ENCODE measurements at places on chromosomes 16 and 17. TPM values are rescaled to one million over a fixed set of nuclear protein-coding genes. Genes with fewer than 3 reads are reported as not detected.
A peak's percentile ranks its signal among the peaks of the same experiment; 100 is the strongest.

DNA sequence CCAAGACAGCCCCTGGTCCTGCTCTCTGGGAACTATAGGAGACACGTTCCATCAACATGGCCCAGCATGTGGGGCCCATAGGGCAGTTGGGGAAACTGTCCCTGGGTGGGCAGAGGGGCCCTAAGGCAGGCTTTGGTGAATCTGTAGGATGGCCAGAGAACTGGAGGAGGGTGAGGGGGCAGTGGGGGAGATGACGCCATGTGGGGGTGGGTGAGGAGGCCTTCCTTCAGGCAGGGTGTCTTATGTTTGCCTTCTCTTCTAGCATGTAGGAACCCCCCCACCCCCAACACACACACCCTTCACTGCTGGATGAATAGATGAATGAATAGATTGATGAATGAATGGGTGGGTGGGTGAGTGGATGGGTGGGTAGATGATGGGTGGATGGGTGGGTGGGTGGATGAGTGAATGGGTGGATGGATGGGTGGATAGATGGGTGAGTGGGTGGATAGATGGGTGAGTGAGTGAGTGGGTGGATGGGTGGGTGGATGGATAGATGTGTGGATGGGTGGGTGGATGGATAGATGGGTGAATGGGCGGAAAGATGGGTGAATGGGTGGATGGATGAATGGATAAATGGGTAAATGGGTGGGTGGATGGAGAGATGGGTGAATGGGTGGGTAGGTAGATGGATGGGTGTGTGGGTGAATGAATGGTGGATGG, 2.5 kb upstream of the CBFA2T3 start:
- H3K36me3 ChIP-seq, result no peaks in the 10 kb centered on the region
- no peak overlapping the region for H3K4me3 ChIP-seq
- no peak for DNase-seq
- H3K4me1 ChIP-seq, result no peaks in the 10 kb centered on the region

GRCh38 chr16:88405216-88406060, 22.7 kb downstream of the ZNF469 start:
- DNase-seq, result no peak
- H3K27ac ChIP-seq, result no peak overlapping the region
- H3K27me3 ChIP-seq, result no peaks in the 10 kb centered on the region
- H3K4me1 ChIP-seq, result peaks cover 5% of the 10 kb centered on the region

DNA sequence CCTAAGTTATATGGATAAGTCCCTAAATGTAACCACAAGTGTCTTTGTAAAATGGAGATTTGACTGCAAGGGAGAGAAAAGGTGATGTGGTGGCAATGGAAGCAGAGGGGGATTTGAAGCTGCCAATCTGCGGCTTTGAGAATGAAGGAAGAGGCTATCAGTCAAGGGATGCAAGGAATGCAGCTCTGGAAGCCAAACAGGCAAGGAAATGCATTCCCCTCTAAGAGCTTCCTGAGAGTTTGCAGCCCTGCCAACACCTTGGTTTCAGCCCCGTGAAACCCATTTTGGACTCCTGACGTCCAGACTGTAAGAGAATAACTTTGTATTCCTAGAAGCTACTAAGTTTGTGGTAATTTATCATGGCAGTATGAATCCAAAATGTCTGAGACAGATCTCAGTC, 167.3 kb upstream of the MPHOSPH6 start:
- H3K4me1 ChIP-seq, result no peaks in the 10 kb centered on the region
- no peak for DNase-seq
- no peak overlapping the region for H3K4me3 ChIP-seq
- peaks cover 16% of the 10 kb centered on the region for H3K27me3 ChIP-seq
- no peaks in the 10 kb centered on the region for H3K36me3 ChIP-seq
- no peak overlapping the region for H3K27ac ChIP-seq

GRCh38 chr17:57892820-57893595, 43.2 kb upstream of the MRPS23 start:
- H3K27me3 ChIP-seq, result no peaks in the 10 kb centered on the region
- H3K4me3 ChIP-seq, result peak overlapping the region; percentile 40
- H3K27ac ChIP-seq, result peak overlapping the region; percentile 82
- peaks cover 87% of the 10 kb centered on the region for H3K4me1 ChIP-seq
- H3K36me3 ChIP-seq, result no peaks in the 10 kb centered on the region

DNA sequence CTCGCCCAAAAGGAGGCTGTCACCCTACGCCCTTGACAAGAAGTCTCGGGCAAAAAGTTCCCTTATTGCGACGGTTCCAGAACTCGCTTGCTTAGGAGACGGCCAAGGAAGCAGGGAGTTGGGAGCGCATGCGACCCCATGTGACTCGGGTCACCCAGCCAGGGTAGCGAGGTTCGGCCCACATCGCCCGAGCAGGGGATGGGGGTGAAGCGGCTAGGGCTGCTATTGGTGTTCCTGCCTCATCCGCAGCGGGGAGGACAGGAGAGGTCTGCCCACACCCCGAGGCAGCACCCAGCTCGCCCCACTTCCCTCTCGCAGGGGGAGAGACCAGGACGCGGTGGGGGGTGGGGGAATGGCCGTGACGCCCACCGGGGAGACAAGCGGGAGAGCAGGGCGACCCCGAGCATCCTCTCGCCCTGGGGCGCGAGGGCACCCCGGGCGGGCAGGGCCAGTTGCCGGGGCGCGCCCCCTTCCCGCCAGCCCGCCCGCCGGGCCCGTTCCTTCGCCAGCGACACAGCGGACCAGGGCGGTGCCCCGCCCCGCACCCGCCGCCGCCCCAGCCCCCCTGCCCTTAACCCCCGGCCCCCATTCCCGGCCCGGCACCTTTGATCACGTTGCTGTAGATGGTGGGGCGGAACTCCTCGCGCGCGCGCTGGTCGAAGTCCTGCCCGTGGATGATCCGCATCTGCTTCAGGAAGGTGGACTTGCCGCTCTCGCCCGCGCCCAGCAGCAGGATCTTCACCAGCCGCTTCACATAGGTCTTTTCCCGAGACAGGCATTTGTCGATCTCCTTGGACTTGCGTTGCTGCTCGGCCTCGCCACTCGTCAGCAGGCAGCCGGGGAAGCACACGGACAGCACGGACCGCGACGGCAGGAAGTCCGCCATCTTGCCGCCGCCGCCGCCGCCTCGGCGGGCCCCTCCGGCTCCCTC, 567 bp downstream of the GNA13 start:
- H3K4me3 ChIP-seq, result peak overlapping the region; percentile 87
- H3K27me3 ChIP-seq, result no peaks in the 10 kb centered on the region
- peaks cover 23% of the 10 kb centered on the region for H3K4me1 ChIP-seq
- peaks cover 12% of the 10 kb centered on the region for H3K36me3 ChIP-seq
- H3K27ac ChIP-seq, result peak overlapping the region; percentile 89

DNA sequence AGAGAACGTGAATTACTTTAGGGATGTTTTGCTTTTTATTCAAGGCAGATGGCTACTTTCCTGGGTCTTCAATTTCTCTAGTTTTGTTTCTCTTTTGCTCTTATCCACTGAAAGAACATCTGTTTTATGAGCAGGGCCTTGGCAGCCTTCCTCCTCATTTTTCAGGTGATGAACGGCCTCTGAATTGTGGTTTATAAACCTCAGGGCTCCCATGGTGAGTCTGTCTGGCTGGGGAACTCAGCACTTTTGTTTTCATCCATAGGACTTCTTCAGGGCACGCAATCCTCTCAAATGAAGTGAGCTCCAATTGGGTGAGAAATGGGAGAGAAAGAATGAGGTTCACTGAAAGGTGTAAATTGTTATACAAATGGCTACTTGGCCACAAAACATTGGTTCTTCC, 186.4 kb upstream of the ERCC4 start:
- no peaks in the 10 kb centered on the region for H3K36me3 ChIP-seq
- no peak overlapping the region for H3K27ac ChIP-seq
- H3K4me1 ChIP-seq, result no peaks in the 10 kb centered on the region
- no peak overlapping the region for H3K4me3 ChIP-seq

MARVELD3 gene
- total RNA-seq, result 20.9 TPM

DNA sequence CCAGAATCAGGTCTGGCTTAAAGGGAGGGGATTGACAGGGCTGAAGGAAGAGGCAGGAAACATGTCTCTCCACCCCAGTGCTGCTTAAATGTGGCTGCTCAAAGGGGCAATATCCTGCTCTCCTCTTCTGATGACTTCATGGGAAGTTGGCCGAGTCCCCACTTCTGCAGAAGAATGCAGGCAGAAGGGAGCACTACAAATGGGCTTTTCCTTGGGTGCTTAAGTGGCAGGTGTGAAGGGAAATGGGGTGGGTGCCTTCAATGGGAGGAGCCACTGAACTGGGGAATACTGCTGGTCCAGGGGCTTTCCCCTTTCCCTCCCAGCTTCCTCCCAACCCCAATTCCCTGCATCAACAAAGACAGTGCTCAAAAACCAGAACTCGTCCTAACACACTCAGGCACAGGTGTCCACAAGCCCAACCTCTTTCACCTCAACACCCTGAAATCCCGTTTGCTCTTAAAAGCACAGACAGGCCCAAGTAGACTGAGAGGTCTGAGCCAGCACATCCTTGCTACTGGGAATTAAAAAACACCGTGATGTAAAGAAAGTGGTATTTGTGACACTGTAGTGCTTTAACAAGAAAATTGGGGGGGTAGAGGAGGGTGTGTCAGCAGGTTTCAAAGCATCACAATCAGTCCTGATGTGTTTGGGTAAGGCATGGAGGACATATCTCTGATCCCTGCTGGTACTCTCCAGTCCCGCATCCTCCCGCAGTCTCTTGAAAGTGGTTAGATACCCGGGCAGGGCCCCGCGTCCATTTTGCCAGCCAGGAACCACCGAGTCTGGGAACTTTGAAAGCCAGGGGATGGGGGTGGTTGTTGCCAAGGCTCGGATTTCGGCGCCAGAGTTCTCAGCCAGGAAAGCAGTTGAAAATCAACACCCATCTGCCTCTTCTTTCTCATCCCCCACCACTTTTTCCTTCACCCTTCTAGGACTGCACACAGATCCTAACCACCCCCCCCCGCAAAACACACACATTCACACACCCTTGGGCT, 1.6 kb downstream of the CA10 start:
- no peak overlapping the region for H3K27ac ChIP-seq
- DNase-seq, result no peak
- H3K27me3 ChIP-seq, result no peaks in the 10 kb centered on the region
- no peak overlapping the region for H3K4me3 ChIP-seq
- no peaks in the 10 kb centered on the region for H3K4me1 ChIP-seq

HLF gene
- total RNA-seq, result 1.5 TPM

DNA sequence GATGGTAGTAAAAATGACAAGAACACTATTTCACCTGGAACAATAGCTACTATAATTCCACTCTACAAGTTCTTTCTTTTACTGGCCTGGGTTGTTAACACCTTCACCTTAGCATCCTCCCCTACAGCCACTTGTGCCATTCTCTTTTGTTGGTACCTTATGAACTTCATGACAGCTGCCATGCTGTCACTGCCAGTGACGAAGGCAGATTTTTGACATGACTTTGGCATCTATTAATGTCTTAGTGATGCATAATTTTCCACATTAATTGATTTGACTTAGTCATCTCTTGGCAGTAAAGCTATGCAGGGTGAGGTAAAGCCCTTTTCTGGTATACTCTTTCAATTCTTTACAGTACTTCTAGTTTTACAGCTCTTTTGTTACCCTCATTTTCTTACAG, 207.9 kb downstream of the TANC2 start:
- no peak overlapping the region for H3K27ac ChIP-seq
- H3K4me3 ChIP-seq, result no peak overlapping the region
- peaks cover 4% of the 10 kb centered on the region for H3K4me1 ChIP-seq
- DNase-seq, result no peak
- no peaks in the 10 kb centered on the region for H3K27me3 ChIP-seq
- H3K36me3 ChIP-seq, result no peaks in the 10 kb centered on the region

GRCh38 chr16:3659251-3659650, 4.8 kb downstream of the DNASE1 start:
- DNase-seq, result no peak
- no peak overlapping the region for H3K27ac ChIP-seq
- peaks cover 37% of the 10 kb centered on the region for H3K36me3 ChIP-seq

- no peak overlapping the region for H3K27ac ChIP-seq
- no peak overlapping the region for H3K4me3 ChIP-seq
- peaks cover 10% of the 10 kb centered on the region for H3K4me1 ChIP-seq
- H3K27me3 ChIP-seq, result no peaks in the 10 kb centered on the region
- DNase-seq, result no peak
- H3K36me3 ChIP-seq, result no peaks in the 10 kb centered on the region
Measured at GRCh38 chr17:66268247-66268927, 34.0 kb upstream of the PRKCA start.

KLHDC4 gene
- total RNA-seq, result 107 TPM

DNA sequence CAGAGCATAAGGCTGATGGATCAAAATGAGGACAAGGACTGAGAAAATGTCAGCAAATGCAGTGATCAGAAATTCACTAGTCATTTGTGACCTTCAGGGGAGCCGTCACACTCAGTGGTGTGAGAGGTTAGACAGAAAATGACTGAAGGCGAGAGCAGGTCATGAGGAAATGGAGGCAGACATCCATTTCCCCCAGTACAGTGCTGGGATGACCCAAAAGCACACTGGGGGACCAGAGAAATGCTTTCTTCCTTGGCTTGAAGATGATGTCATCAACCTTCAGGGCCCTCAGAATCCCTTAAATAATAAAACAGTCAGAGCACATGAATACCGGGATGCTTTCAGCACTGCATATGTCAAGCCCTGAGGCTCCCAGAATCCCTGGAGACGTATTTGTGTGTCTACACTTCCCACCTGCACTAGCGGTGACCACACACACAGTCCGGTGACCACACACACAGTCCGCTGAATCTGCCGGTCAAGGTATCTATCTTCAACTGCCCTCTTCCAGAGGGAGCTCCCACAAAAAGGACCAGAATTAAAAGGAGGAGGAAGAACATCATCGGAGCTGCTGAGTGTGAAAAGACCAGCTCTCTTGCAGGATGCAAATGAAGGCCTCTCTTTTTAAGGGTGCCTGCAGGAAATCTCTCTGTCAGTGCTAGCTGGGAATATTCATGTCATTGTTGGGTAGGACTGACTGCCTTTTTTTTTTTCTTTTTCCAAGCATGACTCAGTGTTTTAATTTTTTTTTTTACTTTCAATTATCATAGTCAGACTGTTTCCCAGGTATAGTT, 8.2 kb downstream of the UBE2O start:
- H3K4me3 ChIP-seq, result no peak overlapping the region
- no peaks in the 10 kb centered on the region for H3K27me3 ChIP-seq
- DNase-seq, result no peak

GRCh38 chr16:47732523-47733111, 271.5 kb downstream of the PHKB start:
- H3K4me1 ChIP-seq, result peaks cover 13% of the 10 kb centered on the region
- no peak overlapping the region for H3K27ac ChIP-seq
- no peaks in the 10 kb centered on the region for H3K36me3 ChIP-seq
- H3K27me3 ChIP-seq, result 0 out of 2 replicates have a peak, but pooled peaks cover 5% of the 10 kb centered on the region
- DNase-seq, result peak; percentile 42

DNA sequence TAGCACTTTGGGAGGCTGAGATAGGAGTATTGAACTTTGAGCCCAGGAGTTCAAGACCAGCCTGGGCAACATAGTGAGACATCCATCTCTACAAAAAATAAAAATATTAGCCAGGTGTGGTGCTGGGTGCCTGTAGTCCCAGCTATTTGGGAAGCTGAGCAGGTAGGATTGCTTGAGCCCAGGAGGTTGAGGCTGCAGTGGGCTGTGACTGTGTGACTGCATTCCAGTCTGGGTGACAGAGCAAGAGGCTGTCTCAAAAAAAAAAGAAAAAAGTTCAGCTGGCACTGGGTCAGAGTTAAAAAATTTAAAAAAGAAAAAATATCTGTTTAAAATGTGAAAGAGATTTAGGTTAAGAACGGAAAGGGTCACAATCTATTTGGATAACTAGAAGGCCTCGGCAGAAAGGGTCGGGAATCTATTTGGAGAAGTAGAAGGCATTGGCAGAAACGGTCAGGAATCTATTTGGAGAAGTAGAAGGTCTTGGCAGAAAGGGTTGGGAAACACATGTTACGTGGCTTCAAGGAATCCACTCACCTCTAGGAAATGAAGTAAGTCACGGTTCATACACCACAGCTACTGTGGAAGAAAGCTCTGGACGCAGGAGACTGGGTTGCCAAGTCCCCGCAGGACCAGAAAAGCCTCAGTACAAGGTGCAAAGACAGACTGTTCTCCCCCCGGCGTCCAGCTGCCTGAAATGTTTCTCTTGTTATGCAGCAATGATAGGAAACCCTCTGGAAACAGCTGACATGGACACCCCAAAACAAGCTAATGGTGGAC, 25.3 kb downstream of the LMF1 start:
- H3K36me3 ChIP-seq, result no peaks in the 10 kb centered on the region
- no peaks in the 10 kb centered on the region for H3K27me3 ChIP-seq
- no peaks in the 10 kb centered on the region for H3K4me1 ChIP-seq
- no peak for DNase-seq
